Articular chondrocyte of knee joint (primary cell): ENCODE measurements at places on chromosomes 12 and 14. TPM values are rescaled to one million over a fixed set of nuclear protein-coding genes. Genes with fewer than 3 reads are reported as not detected.

NEUROD4 gene
- not detected in 2 replicates for total RNA-seq

SUOX gene
- 11.6 and 13.9 TPM in 2 replicates for total RNA-seq

PTHLH gene
- 0.26 and 0.76 TPM in 2 replicates for total RNA-seq

B4GALNT1 gene
- total RNA-seq: 1.0 and 2.9 TPM in 2 replicates

PGF gene
- 7.4 and 30.1 TPM in 2 replicates for total RNA-seq

TMEM233 gene
- total RNA-seq: under 0.01 and 0.32 TPM in 2 replicates

KRT82 gene
- not detected in 2 replicates for total RNA-seq

KRT72 gene
- total RNA-seq: not detected in 2 replicates

FUT8 gene
- 83.8 and 84.8 TPM in 2 replicates for total RNA-seq

OR2AP1 gene
- total RNA-seq: not detected in 2 replicates

GARIN6 gene
- total RNA-seq: not detected in 2 replicates

NFE2 gene
- 0.43 and 0.65 TPM in 2 replicates for total RNA-seq

ASB2 gene
- total RNA-seq: not detected in 2 replicates

ARHGAP5 gene
- 133 and 146 TPM in 2 replicates for total RNA-seq

CDK17 gene
- total RNA-seq: 61.0 and 67.8 TPM in 2 replicates

INHBC gene
- under 0.01 TPM in 1 of 2 replicates, not detected in the other for total RNA-seq

AICDA gene
- not detected in 2 replicates for total RNA-seq

TPPP2 gene
- not detected in 2 replicates for total RNA-seq

CYP27B1 gene
- total RNA-seq: 0.22 and 0.65 TPM in 2 replicates

SLC11A2 gene
- total RNA-seq: 55.6 and 56.4 TPM in 2 replicates

SYCP3 gene
- total RNA-seq: 0.11 and 0.52 TPM in 2 replicates

ADGRD1 gene
- 1.7 and 1.8 TPM in 2 replicates for total RNA-seq

COQ5 gene
- 20.4 and 28.8 TPM in 2 replicates for total RNA-seq

KCNMB4 gene
- total RNA-seq: 0.13 and 0.22 TPM in 2 replicates

CCDC196 gene
- not detected in 2 replicates for total RNA-seq

KCNC2 gene
- total RNA-seq: not detected in 2 replicates

GPR84 gene
- total RNA-seq: under 0.01 and 0.13 TPM in 2 replicates

A2M gene
- total RNA-seq: 3.9 and 6.5 TPM in 2 replicates

ERG28 gene
- 7.7 and 8.2 TPM in 2 replicates for total RNA-seq

MSI1 gene
- 0.26 and 0.43 TPM in 2 replicates for total RNA-seq

NGB gene
- total RNA-seq: not detected in 2 replicates

KRT5 gene
- total RNA-seq: not detected in 2 replicates

FICD gene
- total RNA-seq: 6.9 and 8.0 TPM in 2 replicates

SPX gene
- 4.8 and 9.5 TPM in 2 replicates for total RNA-seq

PRB2 gene
- not detected in 2 replicates for total RNA-seq

NANOG gene
- under 0.01 and 0.32 TPM in 2 replicates for total RNA-seq

LIN7A gene
- total RNA-seq: 0.13 TPM in 1 of 2 replicates, not detected in the other

COX6A1 gene
- 265 and 266 TPM in 2 replicates for total RNA-seq

CACNA1C gene
- 19.9 and 29.1 TPM in 2 replicates for total RNA-seq

ADAMTS20 gene
- not detected in 2 replicates for total RNA-seq

NID2 gene
- 119 and 120 TPM in 2 replicates for total RNA-seq

GPRC5D gene
- total RNA-seq: not detected in 2 replicates

CCDC92 gene
- total RNA-seq: 21.0 and 22.7 TPM in 2 replicates

RHEBL1 gene
- total RNA-seq: 0.52 and 0.54 TPM in 2 replicates
